Stimulated activated CD8-positive, alpha-beta memory T cell treated with anti-CD3 and anti-CD28 coated beads, Interleukin-2, amount 100 ng/mL, for 1 hour (primary cell): ENCODE measurements at places on chromosomes 2 and 18.

GRCh38 chr18:37298816-37299215, 266.8 kb downstream of the CELF4 start:
- DNase-seq: no peak

DNA sequence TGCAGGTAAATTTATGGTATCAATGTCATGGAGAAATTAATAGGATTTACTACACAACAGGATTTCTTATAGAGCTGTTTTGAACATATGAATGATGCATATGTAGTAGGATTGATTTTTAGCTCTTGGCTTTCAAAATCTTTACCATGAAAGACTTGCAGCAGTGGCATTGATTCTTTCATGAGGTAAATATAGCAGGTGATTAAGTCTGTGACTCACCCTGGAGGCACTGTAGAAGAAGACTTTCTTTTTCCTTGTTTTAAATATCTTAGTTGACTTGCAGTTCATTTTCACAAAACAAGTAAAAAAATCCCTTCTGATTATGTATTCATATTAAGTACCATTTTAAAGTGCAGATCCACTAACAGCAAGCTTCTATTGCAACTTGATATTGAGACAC, 463.0 kb downstream of the FBXO15 start:
- DNase-seq: no peak

GRCh38 chr18:58253871-58254270, 209.8 kb downstream of the NEDD4L start:
- no peak for DNase-seq

DNA sequence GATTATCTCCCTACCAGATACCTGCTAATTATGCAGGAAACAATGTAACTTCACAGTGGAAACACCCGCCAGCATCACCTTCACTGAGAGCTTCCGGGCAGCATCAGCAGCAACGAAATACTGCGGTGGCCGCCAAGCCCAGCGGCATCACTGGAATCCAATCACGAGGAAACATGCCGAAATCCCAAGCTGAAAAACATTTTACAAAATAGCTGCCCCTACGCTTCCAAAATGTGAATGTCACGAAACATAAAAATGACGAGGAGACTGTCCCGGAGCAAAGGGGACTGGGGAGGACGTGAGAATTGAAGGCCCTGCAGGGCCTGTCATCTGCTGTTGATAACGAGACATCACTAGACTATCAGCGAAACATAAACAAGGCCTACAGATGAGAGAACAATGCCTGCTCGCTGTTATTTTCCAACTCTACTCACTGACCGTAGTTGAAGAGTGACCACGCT, 82.6 kb downstream of the HDAC4 start:
- DNase-seq: no peak

DNA sequence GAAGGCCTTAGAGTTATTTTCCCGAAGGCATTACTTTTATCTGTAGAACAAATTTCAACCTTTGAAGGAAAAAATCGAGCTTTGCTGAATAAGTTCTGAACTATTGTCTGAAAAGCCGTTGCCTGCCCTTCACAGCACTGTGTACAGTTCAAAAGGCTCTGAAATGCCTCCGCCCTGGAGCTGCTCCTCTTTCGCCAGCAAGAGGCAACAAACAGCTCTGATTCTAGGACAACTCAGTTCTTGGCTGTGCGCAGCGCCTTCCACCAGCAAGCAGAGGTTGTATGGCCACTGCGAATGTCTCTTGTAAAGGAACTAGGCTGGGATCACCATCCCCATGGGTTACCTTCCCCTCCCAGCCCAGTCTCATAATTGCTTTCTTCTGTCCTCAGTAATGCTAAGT, 308.5 kb downstream of the GBX2 start:
- DNase-seq: no peak

DNA sequence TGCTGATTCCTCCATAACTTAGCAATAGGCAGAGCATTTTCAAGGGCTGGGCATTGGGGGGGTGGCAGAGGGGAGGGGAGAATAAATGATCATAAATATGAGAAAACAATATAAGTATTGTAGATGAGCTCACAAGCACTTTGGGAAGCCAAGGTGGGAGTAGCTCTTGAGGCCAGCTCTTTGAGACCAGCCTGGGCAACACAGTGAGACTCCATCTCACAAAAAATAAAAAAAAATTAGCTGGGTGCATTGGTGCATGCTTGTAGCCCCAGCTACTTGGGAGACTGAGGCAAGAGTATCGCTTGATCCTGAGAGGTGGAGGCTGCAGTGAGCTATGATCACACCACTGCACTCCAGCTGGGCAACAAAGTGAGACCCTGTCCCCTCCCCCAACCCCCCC, 75.9 kb downstream of the MYCN start:
- DNase-seq: no peak

GRCh38 chr2:120787822-120788700, 52.4 kb downstream of the GLI2 start:
- no peak for DNase-seq

- DNase-seq: no peak
These were observed 32.8 kb upstream of the ZNF396 start for GRCh38 chr18:35409911-35410310.

- DNase-seq: no peak
These were observed 6.8 kb downstream of the LBH start for GRCh38 chr2:30237966-30238800.

DNA sequence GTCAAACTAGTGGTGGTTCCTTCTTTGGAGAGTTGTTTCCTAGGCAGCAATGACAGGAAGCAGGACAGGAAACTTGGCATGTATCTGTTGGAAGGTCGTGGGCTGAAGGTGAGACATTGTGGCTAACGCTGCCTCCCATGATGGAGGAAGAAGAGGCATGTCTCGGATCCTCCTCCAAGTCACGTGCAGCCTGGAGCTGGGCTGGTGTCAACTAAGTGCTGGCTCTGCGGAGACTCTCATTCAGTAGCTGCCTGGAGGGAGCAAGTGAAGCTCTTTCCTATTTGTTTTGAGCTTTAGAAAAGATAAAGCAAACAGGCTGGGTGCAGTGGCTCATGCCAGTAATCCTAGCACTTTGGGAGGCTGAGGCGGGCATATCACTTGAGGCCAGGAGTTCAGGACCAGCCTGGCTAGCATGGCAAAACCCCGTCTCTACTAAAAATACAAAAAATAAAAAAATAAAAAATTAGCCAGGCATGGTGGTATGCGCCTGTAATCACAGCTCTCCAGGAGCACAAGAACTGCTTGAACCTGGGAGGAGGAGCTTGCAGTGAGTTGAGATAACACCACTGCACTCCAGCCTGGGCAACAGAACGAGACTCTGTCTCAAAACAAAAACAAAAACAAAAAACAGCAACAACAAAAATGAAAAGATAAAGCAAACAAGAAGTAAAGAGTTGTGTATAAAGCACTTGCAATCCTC, 28.2 kb upstream of the INO80C start:
- DNase-seq: no peak

- DNase-seq: no peak
These were observed 420.9 kb upstream of the PKDCC start for GRCh38 chr2:41626936-41627335.

GRCh38 chr2:42051543-42052235, 3.9 kb downstream of the PKDCC start:
- DNase-seq: no peak

- no peak for DNase-seq
These were observed 60.8 kb downstream of the EMILIN2 start for GRCh38 chr18:2907550-2908135.

- peak; percentile 99 for DNase-seq
These were observed at the start of gene CCNT2 for GRCh38 chr2:134918526-134919340. TSS of gene CCNT2 (plus strand) at chr2:134918822. CDS start at chr2:134918855, 33 bp downstream.

DNA sequence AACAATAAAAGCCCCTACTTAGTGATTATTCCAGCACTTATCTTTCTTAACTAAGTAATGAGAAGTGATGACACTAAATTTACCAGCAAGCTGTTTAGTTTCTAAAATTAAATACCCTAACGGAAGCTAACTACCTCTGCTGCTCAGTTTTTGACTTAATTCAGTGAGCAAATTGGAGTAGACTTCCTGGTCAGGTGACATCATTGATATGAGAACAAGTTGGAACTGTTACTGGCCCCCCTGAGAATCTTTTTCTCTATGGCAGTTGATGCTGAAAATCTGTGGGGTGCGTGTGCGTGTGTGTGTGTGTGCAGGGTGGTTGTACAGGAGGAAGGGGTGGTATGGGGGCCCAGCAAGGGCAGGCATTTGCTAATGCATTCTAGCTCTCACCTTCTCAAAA, 35.5 kb upstream of the BMP10 start:
- DNase-seq: no peak

- DNase-seq: no peak
These were observed 191.0 kb upstream of the LHCGR start for GRCh38 chr2:48946449-48947048.

GRCh38 chr2:198188982-198189381, 384.6 kb downstream of the PLCL1 start:
- no peak for DNase-seq

- no peak for DNase-seq
These were observed 298.0 kb downstream of the TRIB2 start for GRCh38 chr2:13014783-13015182.

DNA sequence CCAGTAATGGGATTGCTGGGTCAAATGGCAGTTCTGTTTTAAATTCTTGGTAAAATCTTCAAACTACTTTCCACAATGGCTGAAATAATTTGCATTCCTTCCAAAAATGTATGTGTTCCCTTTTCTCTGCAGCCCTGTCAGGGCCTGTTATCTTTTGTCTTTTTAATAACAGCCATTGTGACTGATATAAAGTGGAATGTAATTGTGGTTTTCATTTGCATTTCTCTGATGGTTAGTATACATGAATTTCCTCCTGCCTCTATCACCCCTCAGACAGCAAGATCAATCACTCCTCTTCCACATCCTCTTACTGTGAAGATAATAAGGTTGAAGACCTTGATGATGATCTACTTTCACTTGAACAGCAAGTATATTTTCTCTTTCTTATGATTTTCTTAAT, 304.8 kb upstream of the FSIP2 start:
- no peak for DNase-seq

GRCh38 chr2:128375454-128375853, 56.8 kb upstream of the HS6ST1 start:
- DNase-seq: no peak

DNA sequence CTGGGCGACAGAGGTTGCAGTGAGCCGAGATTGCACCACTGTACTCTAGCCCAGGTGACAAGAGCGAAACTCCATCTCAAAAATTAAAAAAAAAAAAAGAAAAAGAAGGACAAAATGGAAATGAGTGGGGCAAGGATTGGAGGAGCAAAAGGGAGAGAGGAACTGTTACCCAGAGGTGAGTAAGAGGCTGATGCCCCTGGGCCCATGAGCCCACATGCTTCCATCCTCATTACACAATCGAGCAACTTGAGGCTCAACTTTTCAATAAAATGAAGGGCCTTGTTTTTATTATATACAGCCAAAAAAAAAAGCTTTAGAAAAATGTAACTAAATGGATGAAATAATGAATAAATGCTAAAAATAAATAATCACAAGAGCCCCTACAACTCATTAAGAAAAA, 91.7 kb upstream of the YWHAQ start:
- DNase-seq: no peak

DNA sequence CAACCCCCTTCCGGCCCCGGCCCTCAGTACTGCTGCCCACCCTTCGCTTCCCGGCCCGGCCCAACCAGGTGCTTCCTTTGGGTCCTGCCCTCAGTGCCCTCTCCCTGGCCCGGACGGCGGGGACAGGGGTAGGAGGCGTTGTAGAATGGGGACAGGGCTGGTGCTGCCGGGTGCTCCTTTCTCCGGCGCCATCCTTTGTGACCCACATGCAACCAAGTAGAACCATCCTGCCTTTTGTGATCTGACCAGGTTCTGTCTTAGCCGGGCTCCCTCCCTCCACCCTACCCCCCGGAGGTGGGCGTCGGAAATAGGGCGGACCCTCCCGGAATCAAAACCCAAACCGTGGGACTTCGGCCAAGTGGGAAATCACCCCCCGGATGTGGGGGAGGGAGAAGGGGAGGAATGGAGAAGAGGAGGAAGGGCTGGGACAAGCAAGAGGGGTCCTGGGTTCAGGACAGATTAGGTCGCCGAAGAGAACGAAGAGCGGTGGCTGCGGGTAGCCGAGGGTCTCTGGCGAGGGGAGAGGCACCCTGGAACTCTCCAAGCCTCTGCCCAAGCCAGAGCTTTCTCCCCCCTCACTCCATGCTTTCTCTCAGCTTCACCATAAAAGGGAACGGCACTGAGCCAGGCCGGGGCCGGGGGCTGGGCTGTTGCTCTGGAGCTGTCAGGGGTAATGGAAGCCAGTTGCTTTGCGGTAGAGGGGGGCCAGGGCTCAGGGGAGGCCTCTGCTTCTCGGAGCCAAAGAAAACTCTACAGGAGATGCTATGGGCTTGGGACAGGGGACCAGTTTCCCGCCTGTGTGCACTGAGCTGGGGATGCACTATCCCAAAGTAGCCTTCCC, 756 bp upstream of the OST4 start:
- DNase-seq: no peak

DNA sequence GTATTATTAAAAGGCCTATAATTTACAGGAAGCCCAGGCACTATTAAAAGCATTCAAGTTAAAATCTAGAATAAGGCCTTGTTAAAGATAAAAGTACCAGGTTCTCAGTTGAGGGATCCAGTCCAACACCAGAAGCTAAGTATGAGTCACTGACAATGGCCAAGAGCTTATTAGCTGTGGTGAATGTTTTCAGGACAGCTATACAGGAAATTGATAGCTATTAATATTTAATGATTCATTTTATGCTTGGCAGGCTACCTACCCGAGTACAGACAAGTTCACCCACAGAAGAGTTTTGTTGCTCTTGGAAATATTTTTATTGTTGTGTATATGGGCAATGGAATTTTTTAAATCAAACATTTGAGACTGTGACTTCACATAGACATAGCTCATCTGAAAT, 729.6 kb upstream of the ZNF804A start:
- no peak for DNase-seq

DNA sequence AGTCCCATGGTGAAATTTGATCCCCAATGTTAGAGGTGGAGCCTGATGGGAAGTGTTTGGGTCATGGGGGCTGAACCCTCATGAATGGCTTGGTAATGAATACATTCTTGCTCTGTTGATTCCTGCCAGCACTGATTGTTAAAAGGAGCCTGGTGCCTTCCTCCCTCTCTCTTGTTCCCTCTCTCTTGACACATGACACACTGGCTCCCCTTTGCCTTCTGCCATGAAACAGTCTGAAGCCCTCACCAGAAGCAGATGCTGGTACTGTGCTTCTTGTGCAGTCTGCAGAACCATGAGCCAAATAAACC, 30.6 kb upstream of the EPC2 start:
- DNase-seq: no peak

DNA sequence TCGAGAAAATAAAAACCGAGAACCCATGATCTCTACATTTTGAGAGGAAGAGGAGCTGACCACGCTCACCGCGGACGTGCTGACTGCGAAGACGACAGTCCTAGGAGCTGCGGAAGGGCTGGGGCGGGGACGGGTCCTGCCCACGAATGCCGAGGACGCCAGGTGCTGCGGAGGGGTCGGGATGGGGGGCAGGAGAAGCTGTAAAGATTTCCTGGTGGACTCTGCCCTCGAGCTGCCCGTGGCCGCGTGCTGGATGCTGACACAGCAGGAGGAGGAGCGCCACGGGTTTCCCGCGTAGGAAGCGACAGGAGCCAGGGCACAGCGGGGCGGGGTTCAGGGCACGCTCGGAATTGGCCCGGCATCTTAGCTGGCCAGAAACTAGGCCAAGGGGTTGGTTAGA, 22.2 kb downstream of the ZSCAN30 start:
- DNase-seq: no peak
